ENCODE measurements at places on chromosomes 4 and X. TPM values are rescaled to one million over a fixed set of nuclear protein-coding genes. Genes with fewer than 3 reads are reported as not detected.

- no peak for DNase-seq
These were observed 8.3 kb upstream of the ODAM start for GRCh38 chr4:70187216-70187615.

- no peak for DNase-seq
These were observed 52.5 kb downstream of the VGLL1 start for GRCh38 chrX:136584545-136584944.

DNA sequence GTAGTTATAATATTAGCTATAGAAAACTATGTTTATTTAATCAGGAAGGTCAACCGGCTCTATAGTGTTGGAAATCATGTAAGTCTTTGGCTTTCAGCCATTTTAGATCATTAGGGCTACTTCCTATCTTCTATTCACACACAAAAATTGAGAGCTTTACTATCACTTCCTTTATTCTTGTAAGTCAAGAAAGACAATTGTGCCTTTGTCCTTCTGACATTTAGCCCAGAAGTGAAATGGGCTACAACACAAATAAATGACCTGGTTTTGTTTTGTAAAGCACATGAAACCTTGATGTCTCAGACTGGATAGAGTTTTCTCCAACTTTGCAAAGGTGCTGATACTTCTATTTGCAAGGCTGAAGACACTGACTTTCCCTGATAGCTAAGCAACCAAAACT, 122.4 kb upstream of the ACSL4 start:
- no peak for DNase-seq

GRCh38 chrX:68498044-68498507, 775 bp upstream of the YIPF6 start:
- DNase-seq = no peak

DNA sequence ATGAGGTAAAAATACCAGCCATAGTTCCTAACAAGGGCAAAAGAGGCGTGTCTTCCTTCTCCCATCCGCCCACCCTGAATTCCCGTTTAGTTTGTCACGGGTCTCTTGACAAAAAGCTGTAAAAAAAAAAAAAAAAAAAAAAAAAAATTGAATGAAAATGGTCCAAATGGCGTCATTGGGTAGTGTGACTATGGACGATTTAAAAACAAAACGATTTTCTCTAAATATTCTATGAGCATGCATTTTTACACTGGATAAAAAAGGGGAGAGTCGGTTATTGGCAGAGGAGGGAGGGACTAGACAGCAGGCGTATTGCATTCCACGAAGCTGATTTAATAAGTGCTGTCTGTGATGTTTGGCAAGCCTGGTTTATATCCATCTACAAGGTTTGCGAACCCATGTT, at the start of gene FAM133A:
Gene FAM133A (plus strand): TSS at position 338 of the 403 bp plus-strand sequence. CDS start 35,214 bp downstream, outside the sequence.
- DNase-seq = no peak

GRCh38 chr4:74111306-74111975, 12.4 kb upstream of the CXCL2 start:
- no peak for DNase-seq

- no peak for DNase-seq
These were observed 194.3 kb downstream of the SOWAHB start for GRCh38 chr4:76703676-76704075.

GRCh38 chrX:128975745-128976144, 547.5 kb downstream of the SMARCA1 start:
- DNase-seq = no peak

GRCh38 chr4:147901916-147902315, 170.0 kb downstream of the ARHGAP10 start:
- DNase-seq = no peak

- no peak for DNase-seq
These were observed 108.6 kb upstream of the TRIM2 start for GRCh38 chr4:153095448-153096204.

DNA sequence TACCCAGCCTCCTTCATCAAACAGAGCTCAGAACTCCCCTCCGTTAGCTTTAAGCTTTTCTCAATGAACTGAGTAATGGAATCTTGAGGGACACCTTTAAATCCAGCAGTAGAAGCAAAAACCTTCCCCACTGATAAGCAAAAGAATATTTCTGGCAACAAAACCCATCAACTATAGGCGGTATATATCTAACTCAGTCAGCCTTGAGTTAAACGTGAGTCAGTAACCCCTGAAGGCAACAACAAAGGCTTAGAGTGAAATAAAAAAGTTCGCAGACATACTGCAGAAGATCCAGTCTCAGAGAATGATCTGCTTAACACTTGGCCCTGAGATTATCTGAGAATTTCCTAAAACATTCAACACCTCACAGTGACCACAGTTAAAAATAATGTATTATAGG, 77.2 kb downstream of the DMD start:
- DNase-seq = no peak

- DNase-seq = no peak
These were observed 26.8 kb upstream of the CLDN24 start for GRCh38 chr4:183348706-183349659.

- no peak for DNase-seq
These were observed 26.5 kb upstream of the CYBB start for GRCh38 chrX:37753384-37753783.

DNA sequence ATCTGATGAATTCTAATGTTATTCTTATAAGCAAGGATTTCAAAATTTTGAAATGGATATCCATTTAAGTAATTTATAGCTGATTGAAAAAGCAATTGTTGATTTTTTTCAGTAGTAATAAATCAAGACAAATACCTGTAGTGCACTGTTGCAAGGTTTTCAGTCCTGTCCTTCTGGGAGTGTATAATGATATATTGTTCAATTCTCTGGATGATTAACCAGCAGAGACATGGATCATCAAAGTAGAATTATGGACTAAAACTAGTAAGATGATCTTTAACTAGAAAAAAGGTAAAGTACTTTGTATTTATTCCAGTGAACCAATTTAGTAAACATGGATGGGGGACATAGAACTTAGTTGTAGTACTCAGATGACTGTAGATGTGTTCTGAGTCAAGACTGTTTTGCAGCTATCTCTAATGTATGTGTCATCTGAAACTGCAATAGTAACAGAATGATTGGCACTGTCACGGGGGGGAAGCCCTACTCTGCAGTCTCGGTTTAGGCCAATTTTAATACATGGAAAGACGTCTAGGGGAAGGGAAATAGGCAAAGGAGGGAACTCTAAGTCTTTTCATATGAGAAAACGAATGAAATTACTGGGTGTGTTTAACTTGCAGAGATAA, 121.9 kb downstream of the GLRA3 start:
- no peak for DNase-seq

DNA sequence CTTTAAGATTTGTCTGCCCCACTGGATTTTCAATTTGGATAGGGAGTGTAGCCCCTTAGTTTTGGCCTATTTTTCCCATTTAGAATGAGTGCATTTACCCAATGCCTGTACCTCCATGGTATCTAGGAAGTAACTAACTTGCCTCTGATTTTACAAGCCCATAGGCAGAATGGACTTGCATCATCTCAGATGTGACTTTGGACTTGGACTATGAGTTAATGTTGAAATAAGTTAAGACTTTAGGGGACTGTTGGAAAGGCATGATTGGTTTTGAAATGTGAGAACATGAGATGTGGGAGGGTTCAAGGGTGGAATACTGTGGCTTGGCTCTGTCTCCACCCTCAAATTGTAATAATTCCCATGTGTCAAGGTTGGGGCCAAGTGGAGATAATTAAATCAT, 2480.2 kb downstream of the PCDH7 start:
- DNase-seq = no peak

DNA sequence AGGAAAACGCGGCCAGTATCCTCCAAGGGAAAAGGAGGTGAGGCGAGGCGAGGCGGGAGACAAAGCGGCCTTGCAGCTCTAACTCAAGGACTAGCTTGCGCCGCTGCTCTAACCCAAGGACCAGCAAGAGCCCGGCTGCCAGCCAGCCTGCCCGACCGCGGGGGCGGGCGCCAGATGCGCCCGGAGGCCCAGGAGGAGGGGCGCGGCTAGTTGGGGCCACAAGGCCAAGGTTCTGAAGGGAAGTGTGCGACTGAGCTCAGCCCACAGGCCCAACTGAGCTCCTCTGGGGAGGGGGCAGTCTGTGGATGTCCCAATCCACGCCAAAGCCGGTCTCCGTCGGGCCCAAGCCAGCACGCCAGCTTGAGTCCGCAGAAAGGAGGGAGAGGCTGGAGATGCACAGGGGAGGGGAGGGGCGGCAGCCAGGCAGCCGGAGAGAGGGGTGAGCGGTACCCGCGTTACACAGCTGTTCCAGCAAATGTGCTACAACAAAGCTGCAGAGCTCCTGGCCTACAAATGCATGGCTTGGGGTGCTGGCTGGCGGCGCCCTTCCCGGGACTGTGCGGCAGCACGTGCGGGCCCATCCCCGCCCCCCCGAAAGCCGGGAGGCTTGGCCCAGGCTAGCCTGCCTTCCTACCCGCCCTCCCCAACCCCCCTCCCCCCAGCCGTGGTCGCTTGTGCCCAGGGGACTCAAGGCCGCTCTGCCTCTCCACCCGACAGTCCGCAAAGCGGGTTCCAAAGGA, 637 bp downstream of the AMER1 start:
- peak; percentile 8 for DNase-seq

DNA sequence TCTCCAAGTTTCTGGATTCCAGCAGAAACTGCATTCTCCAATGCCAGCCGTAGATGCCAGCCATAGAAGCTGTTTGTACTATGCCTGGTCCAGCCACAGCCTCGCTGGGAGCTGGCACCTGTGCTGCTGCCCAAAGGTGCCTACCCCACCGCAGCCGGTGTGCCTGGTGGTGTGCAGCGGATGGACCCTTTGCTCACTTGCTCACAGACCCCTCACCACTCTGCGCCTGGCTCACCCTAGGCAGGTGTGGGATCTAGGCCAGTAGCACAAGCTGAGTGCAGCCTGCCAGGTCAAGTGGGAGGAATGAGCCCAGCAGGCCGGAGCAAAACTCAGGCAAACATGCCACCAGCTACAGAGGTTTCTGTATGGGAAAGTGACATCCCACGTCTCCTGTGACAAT, 463.2 kb downstream of the ADGRL3 start:
- DNase-seq = no peak

DNA sequence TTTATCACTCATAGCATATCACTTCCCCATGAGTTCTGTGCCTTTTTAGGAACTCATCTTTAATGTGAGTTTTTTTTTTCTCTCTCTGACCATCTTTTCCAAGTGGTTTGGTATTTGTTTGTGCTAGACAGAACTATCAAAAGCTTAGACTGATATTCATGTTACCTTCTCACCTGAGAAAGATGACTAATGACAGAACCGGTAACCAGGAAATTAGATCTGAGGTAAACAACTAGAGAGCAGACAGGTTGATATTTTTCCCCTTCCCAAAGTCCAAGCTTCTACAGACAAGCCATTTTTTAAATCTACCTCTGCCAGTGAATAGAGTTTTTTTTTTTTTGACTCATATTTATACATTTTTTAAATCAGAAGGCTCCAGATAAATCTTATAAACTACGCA, 17.0 kb upstream of the SRD5A3 start:
- no peak for DNase-seq

GRCh38 chr4:89929425-89930159, 34.9 kb downstream of the MMRN1 start:
- DNase-seq = no peak

GRCh38 chrX:70172964-70173363, 4.3 kb upstream of the DGAT2L6 start:
- DNase-seq = no peak

DNA sequence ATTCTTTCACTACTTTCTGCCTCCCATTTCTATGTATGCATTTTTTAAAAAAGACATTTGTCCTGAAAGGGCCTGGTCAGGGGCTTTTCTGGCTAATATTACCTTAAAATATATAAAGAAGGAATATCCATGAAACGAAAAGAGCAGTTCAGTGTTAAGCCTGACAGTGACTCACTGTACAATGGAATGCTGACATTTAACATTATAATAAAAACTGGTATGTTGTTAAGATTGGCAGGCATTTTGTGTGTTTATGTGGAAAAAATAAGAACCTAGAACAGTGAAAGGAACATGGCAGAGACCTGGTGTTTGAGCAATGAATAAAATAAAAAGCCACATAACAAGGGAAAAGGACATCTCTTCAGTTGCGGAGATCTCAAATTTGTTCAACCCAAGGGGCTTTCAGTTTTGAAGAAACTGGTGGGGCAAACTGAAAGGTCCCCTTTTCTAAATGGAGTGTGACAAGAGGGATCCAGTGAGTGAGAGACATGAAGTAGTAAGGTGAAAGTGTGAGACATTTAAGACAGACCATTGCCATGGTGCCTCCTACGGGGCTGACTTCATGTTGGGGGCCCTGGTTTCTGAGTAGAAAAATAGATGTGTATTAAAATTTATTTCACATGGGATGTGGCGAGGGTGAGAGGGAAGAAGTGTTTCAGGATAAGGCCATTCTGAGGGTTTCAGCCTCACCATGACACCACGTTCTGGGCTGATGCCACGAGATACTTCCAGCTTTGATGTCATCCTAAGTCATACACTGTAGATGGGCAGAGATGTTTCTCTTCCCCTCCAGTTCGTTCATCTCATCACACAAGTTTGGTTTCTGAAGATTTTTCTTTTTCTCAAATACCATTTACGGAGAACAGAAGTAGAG, 324.9 kb downstream of the PPP3CA start:
- DNase-seq = no peak

DNA sequence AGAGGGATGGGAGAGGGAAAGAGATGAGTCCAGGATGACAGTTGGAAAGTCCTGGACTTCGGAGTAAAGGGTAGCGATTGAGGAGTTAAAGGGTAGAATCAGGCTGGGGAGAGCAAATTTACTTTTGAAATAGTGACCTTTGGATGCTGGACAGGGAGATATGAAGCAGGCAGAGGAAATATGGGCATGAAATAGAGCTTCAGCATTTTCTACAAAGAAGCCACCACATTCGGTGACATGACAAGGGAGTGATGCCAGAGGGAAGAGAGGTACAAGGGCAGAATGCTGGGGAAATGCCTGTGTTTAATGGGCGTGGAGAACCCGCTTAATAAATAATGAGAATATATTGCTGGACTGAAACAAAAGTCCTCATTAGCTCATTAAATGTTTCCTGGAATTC, 92.7 kb downstream of the TBL1X start:
- no peak for DNase-seq

DNA sequence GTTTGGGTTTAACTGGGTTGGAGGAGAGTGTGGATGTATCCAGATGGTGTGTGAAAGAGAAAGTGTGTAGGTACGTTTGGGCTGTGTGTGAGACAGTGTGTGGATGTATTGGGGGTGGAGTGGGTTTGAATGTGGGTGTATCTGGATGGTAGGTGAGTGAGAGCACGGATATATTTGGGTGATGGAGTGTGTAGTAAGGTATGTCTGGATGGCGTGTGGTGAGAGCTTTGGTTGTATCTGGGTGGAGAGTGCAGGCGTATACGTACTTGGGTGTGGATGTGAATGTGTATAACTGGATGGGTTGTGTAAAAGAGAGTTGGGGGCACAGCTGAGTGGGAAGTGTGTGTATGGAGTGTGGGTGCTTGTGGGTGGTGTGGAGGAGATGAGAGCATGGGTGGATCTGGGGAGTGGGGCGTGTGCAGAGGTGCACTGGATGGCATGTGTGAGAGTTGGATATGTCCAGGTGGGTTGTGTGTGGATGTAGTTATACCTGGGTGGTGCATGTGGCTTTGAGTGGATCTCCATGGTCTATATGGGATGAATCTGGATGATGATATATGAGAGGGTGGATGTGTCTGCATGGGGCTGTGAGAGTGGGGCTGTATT, 6.8 kb downstream of the GPR173 start:
- DNase-seq = no peak

TMEM35A gene
- total RNA-seq = not detected

TMEM156 gene
- total RNA-seq = 17.6 TPM

FAM193A gene
- 31.2 TPM for total RNA-seq

Measured in activated T-helper 2 cell treated with anti-CD3 and anti-CD28 coated beads, Interferon-gamma antibody, Interleukin-2, Interleukin-4, amounts not matched to agents 10 μg/mL and 5 μg/mL and 100 μg/mL, durations not matched to agents 14 hours and 24 hours and 36 hours (primary cell).